Brain (organoid and tissue), 16 donors: ENCODE measurements at places on chromosomes 6 and 20.
A peak's percentile ranks its signal among the peaks of the same experiment; 100 is the strongest.

DNA sequence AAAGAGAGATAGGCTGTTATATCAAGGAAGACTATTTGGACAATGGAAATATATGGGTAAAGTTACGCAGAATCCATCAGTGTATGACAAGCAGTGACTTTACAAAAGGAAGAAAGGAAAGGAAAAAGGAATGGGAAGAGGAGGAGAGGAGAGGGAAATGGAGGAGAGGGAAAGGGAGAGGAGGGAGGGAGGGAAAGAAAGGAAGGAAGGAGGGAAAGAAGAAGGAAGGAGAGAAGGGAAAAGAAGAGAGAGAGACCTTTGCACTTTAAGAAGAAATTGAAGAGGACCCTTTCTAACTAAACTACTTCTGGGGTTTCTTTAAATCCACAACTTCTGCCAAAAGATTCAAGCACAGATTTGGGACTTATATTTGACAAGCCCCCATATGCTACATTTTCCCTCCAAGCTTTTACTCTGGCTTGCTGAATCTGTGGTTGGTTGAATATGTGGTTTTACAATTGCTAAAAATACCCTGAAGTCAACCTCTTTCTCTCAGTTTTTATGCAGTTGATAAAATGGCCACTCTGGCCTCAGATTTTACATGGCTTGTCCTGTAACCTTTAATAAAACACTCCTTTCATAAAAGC is 120.8 kb upstream of the RAB32 start:
- DNase-seq = no peak

DNA sequence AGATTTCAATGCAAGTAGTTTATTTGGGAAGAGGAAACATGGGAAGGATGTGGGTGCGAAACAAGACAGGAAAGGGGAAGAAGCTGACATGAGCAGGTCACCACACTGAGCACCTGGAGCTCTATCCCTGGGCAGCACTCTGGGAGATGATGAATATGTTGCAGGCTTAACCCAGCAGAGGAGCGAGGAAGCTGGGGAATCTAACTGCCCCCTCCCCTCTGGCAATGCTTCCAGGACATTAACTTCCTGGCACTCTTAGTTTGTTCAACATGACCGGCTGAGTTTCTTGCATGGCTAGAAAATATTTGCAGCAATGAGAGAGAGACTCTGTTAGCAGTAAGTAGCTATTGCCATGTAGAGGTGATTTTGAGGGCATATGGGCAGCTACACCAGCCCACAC is 4.9 kb upstream of the ADA start:
- DNase-seq = no peak

- DNase-seq = no peak
Observed at GRCh38 chr20:36246401-36246800, 10.1 kb downstream of the AAR2 start.

- DNase-seq = no peak
Observed at GRCh38 chr20:61521687-61522420, 269.8 kb downstream of the CDH4 start.

- DNase-seq = no peak
Observed at GRCh38 chr6:168179702-168180382, 100.8 kb upstream of the FRMD1 start.

DNA sequence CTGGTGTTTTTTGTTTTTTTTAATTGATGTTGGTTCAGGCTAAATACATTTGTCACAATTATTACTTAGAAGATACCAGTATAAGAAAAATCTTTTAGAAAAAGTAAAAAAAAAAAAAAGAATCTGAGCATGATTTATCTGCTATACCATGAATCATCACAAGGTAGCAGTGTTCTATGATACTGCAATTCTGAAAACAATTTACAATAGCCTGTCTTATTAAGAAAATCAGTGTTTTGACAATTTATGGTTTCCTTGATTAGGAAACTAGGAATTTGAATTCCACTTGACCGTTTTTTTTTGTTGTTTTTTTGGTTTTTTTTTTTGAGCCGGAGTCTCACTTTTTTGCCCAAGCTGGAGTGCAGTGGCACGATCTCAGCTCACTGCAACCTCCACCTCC is 9.3 kb upstream of the MAK start:
- peak; percentile 5 for DNase-seq

GRCh38 chr6:144769142-144769541 is 484.0 kb downstream of the UTRN start:
- peak; percentile 47 for DNase-seq

GRCh38 chr6:25506020-25506419 is 146.0 kb upstream of the SCGN start:
- DNase-seq = no peak

DNA sequence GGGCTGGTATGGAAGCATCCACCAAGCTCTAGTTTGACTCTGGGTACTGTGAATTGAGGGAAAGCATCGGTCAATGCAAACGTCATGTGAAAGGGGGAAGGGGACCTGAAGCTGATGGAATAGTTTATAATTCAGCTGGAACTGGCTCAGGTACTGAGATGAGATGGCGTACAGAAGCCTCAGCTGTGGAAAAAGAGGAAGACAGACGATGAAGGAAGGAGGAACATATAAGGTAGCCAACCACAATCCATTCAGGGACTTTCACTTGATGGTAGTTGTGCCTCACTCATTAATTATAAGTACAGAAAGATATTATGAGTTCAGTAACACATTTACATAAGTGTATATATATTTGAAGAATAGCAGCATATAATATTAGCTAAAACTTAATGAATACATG is 2.7 kb downstream of the CALHM5 start:
- no peak for DNase-seq

GRCh38 chr6:118401325-118401975 is 146.6 kb upstream of the PLN start:
- no peak for DNase-seq

DNA sequence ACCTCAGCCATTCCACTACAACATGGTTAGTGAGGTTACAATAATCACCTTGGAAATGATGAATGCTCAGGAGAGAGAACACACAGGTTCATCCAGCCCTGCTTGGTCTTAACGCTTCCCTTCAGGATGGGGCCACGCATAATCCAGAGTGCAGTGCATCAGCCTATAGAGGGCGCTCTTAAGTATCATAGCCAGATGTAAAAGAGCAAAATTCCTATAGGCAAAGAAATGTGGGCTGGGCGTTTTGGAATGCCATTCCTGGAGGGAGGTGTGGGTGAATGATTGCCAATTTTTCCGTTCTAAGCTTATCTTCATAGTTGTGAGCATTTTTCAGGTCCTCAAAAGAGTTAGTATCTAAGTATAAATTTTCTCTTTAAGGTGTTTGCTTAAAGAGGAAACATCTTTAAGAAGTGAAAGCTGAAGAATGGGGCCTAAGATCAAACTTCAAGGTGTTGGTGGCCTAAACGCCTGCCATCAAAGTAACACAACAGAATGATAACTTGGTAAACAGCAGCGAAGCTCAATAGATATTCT is 1.8 kb downstream of the RIPOR2 start:
- DNase-seq = no peak

- no peak for DNase-seq
Observed at GRCh38 chr20:40815156-40816038, 126.4 kb upstream of the MAFB start.

- DNase-seq = peak; percentile 72
Observed at GRCh38 chr6:140070846-140071473, 696.5 kb upstream of the CITED2 start.

DNA sequence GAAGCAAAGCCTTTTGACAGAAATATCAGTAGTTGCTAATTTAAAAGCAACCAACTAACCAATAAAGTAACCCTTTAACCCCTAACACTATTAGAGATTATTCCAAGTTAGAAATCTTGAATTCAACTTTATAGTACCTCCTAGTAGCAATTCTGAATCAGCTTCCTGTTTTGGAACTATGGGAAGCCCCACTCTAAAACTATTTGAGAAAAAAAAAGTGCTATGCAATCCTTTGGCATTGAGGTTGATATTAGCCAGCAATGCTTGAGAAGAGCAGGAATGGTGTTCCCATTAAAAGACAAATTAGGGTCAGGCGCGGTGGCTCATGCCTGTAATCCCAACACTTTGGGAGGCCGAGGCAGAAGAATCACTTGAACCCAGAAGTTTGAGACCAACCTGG is 306.2 kb upstream of the ZFP64 start:
- DNase-seq = no peak

- no peak for DNase-seq
Observed at GRCh38 chr6:27148404-27148795, 99.1 kb upstream of the PRSS16 start.

GRCh38 chr6:38984723-38985122 is 63.9 kb upstream of the GLP1R start:
- DNase-seq = no peak

DNA sequence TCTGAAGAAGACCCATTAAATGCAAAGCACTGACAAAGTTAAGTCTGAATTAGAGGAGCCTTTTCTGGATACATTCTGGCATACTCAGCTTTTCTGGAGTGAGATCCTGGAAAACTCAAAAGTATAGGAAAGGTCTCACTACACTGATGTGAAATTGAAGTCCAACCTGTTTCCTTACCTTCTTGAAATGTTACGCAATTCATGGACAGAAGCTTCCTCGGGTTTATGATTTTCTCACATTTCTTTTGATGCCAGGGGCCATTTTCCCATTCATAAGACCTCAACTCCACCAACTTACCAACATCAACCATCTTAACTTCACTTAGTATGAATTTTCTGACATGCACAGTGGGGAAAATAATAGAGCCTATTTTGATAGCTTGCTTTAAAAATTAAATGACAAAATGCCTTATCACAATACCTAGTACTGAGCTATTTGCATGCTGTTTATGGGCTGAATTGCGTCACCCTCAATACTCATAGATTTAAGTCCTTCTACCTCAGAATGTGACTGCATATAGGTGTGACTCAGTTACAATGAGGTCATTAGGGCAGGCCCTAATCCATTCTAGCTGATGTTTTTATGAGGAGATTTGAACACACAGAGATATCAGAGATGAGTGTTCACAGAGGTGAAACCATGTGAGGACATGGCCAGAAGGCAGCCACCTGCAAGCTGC is 73.4 kb upstream of the RAB32 start:
- DNase-seq = no peak

GRCh38 chr6:7821426-7821825 is 89.2 kb downstream of the TXNDC5 start:
- no peak for DNase-seq

DNA sequence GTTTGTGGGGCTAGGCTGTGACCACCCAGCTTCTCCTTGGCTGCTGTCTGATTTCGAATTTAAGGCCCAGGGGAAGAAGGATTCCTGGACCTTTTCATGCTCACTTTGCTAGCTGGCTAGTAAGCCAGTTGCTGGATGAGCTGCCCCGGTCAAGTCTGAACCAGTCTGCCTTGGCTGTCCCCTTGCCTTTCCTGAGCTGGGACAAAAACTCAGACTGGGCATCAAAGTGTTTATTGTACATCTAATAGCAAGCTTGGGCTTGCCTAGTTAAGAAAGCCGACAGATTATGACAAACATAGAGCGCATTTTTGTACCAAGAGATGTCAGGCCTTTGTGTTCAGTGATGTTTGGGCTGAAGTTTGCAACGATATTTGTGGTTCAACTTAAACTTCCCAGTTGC is 750 bp upstream of the PAK5 start:
- DNase-seq = no peak

GRCh38 chr6:49743429-49743828 is 759 bp downstream of the CRISP3 start:
- DNase-seq = no peak

GRCh38 chr6:17172836-17173470 is 71.1 kb downstream of the STMND1 start:
- DNase-seq = no peak
